ENCODE measurements at places on chromosomes 2 and 18.

DNA sequence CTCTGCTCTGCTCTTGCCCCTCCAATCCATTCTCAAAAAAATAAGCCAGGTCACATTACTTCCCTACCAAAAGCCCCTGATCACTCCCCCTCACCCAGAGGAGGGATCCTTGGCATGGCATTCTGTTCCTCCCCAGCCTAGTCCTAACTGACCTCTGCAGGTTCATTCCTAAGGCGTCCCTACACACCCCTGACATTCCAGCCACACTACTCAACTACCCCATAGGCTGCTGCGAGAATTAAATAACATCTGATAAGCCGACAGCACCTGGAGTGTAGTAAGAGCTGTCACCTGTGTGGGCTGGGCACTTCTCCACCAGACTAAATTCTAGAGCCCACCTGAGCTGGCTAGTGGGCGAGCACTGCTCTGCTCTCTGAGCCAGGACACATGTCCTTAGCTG lies 44.7 kb upstream of the SLC1A4 start:
- DNase-seq, result no peak

GRCh38 chr2:113895819-113896563 lies 6.1 kb downstream of the ACTR3 start:
- no peak for DNase-seq

- no peak for DNase-seq
Measured at GRCh38 chr18:67517444-67517765, 885 bp upstream of the DSEL start.

- DNase-seq, result no peak
Measured at GRCh38 chr2:11701751-11702301, 31.8 kb upstream of the NTSR2 start.

DNA sequence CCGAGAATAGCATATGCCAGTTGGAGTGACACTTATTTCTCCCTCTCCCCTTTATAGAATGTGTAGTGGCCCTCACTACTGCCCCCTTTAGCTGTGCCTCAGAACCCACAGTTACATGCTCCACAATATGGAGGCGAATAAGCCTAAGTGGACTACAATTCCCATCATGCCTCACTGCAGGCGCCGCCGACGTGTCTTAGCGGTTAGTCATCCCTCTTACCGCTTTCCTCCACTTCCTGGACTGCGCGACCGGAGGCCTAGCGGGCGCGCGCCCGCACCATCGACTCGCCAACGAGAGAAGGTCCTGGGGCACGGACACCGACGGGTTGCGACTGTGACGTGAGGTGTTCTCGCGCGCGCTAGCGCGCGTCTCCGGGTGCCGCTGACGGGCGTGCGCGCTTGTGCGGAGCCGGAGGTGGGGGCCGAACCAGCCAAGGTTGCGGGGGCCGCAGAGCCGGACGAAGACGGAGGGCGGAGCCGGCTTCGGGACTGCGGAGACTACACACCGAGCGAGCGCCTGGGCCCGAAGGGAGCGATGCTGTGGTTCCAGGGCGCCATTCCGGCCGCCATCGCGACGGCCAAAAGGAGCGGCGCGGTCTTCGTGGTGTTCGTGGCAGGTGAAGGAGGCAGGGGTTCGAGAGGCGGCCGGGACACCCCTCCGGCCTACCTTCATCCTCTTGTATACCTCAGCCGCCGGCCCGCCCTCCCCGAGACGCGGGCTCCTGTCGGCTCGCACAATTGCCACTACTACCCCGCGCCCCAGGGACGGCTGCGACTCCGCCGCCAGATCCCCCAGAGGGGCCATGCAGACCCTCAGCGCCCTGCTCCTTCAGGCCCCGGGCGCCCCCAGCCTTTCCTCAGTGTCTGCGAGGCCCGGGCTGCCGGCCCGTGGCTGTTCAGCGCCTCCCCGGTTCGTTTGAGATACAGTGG lies at the start of gene UBXN4:
UBXN4 (plus strand) TSS at position 461 of the 930 bp plus-strand sequence; CDS start at position 536, 75 bp downstream.
- peak; percentile 95 for DNase-seq

GRCh38 chr2:197378494-197379307 lies 56.1 kb downstream of the SF3B1 start:
- DNase-seq, result peak; percentile 72

- DNase-seq, result no peak
Measured at GRCh38 chr2:7070483-7070882, 153.3 kb downstream of the RNF144A start.

- no peak for DNase-seq
Measured at GRCh38 chr2:181782660-181783059, 102.3 kb upstream of the NEUROD1 start.

GRCh38 chr2:172285010-172285621 lies 142.3 kb upstream of the ITGA6 start:
- DNase-seq, result no peak

DNA sequence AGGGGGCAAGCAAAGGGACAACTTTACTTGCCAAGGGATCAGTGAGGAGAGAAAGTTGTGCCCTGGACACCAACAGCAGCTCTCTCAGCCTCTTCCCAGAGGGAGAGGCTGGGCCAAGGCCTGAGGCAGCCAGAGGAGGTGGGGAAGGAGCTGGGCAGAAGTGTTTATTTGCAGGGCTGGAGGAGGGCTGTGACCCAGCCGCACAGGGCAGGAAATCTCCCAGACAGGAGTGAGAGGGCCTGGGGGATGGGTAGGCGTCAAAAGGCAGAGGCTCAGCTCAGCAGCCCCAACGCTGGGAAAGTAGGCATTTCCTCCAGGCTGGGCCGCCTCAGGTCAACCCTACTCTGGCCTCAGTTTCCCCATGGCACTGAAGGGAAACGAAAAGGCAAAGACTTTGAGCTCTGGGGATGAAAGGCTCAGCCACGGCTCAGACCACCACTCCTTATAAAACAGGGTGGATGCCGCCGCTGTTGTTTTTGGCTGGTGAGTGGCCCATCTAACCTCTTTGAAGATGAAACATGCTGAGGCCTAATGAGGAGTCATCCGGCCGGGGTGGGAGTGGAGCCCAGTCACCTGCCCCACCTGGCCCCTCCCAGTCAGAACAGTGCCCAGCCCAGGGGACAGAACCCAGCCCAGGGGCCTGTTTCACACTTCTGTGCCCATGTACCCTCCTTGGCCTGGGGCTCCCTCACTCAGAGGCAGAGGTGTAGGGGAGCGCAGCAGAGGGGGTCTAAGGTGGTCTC lies 21.9 kb upstream of the SEMA4C start:
- no peak for DNase-seq

DNA sequence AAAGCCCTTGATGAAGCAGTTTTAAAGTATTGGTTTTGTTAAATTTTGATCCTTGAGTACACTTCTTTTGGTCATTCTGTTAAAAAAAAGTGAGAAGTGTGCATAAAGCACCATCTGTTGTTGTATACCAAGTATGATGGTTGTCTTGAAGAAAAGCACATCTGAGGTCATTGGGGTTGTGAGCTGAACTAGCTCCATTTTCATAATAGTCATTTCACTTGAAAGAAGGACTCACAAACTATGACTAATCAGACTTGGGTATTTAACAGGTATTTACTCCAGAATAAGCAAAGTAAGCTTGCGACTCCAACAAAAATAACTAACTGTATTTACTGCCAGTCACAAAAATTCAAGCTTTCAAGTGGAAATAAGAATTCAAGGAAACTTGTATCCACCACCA lies 35.1 kb downstream of the CHN1 start:
- DNase-seq, result no peak

DNA sequence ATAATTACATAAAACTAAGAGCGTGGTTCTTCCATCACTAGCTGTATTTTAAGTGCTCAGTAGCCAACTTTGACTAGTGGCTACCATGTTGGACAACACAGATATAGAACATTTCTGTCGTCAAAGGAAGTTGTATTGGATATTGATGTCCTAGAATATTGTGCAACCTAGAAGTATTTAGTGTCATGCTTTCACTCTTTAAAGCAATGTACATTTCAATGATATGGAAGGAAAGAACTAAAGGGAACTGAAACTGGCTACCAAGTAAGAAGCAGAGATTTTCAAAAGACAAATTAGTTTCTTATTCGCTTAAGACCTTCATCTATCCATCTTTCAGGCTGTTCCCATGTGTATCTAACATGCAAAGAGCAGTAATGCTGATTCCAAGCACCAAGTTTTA lies 85.4 kb upstream of the EML6 start:
- peak; percentile 52 for DNase-seq

- no peak for DNase-seq
Measured at GRCh38 chr2:15253835-15254286, 307.3 kb downstream of the NBAS start.
